HCT116 (cell line): ENCODE measurements at places on chromosomes 12 and 14.
A peak's percentile ranks its signal among the peaks of the same experiment; 100 is the strongest.

- DNase-seq = no peak
Observed at GRCh38 chr14:30982533-30982932, 42.9 kb upstream of the AP4S1 start.

GRCh38 chr14:37816135-37816534, 220.7 kb downstream of the TTC6 start:
- DNase-seq = no peak

DNA sequence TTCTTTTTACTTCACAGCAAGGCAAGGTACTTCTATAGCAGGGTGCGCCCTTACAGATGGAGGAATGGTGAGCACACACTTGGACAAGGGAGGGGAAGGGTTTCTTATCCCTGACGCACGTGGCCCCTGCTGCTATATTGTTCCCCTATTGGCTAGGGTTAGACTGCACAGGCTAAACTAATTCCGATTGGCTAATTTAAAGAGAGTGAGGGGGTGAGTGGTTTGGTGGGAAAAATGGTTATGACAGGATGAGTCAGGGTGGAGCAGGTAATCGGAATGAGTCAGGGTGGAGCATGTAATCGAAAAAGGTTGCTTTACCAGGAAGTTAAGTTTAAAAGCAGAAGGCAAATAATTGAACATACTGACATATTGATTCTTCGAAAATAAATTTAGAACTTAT, 23.7 kb upstream of the RAB21 start:
- DNase-seq = no peak

- no peak for DNase-seq
Observed at GRCh38 chr12:101823039-101823438, 7.7 kb downstream of the GNPTAB start.

- DNase-seq = no peak
Observed at GRCh38 chr14:61342932-61343331, 21.6 kb downstream of the PRKCH start.

DNA sequence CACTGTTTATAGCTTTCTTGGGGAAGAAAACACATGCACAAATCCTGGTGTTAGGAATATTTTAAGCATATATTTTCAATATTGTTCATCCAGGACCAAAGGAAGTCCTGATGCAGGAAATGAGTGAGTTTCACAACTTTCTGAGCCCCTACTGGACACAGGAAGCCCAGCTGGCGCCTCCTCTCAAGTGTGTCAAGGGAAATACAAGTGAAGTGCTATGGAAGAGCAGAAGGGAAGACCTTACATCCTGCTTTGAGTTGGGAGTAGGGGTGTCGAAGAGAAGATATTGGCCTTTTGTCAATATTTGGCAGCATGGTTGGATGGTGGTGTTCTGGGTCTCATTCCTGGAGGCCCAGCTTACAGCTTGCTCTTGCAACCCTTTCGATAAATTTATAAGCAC, 66.1 kb upstream of the ZDHHC17 start:
- no peak for DNase-seq

DNA sequence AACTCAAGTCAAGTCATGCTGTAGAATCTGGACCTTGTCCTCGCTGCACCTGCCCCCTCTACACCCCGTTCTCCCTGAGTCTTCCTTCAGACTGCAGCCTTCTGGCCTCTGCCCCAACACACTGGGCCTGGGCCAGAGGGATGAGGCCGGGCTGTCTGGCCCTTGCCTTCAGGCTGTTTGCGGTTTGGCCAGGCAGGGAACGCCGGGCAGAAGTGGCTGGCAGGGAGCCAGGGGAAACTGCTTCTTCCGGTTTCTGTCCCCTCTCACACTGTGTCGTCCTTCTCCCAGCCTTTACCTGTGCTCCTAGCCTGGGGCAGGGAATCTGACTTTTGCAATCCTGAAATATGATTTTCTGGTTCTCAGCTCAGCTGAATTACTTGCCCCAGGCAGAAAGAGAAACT, 13.5 kb downstream of the DGLUCY start:
- DNase-seq = no peak

DNA sequence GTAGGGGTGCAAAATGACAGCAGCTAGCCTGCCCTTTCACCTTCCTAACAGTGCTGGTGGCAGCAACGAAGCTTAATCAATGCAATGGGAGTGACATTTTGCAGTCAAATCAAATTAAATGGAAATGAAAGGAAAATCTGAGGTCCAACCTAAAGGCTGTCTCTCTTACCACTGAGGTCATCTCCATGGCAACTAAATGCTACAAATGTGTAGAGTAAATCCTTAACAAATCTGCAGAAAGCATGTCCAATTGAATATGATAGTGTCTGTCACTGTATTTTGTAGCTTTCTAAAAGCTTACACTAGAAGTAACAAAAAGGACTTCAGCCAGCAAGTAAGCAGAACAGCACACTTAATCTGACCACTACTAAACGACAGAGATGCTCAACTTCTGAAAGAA, 488.8 kb downstream of the BCAT1 start:
- DNase-seq = no peak

DNA sequence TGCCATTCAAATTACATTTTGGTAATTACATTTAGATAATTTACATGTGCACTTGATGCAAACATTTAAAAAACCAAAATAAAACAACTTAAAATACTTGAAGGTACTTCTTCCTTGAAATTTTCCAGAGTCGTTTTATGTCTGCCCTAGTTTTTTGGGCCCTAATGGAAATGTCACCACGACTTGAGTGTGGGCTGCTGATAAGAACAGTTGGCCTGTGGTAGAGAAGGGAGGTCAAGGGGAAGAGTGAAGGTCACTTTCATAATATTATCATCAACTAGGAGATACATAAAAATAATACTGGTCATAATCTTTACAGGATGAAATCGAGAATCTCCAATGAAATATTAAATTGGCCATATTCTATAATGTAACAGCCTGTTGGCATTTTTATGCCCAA, 23.1 kb downstream of the ZDHHC17 start:
- no peak for DNase-seq

GRCh38 chr12:64612843-64613242, 2.5 kb downstream of the RASSF3 start:
- DNase-seq = no peak

- DNase-seq = peak; percentile 29
Observed at GRCh38 chr14:54329082-54329695, 67.6 kb upstream of the CDKN3 start.

DNA sequence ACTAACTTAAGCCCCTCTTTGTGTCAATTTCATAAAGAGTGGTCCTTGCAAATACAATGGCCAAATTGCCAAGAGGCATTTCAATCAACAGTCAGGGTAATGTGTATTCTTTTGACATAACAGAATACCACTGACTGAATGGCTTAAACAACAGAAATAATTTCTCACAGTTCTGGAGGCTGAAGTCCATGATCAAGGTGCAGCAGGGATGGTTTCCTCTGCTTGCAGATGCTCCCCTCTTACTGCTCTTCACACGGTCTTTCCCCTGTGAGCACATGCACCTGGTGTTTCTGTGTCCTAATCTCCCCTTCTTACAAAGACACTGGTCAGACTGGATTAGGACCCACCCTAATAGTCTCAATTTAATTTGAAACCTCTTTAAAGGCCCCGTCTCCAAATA, 31.9 kb downstream of the FGFR1OP2 start:
- no peak for DNase-seq

DNA sequence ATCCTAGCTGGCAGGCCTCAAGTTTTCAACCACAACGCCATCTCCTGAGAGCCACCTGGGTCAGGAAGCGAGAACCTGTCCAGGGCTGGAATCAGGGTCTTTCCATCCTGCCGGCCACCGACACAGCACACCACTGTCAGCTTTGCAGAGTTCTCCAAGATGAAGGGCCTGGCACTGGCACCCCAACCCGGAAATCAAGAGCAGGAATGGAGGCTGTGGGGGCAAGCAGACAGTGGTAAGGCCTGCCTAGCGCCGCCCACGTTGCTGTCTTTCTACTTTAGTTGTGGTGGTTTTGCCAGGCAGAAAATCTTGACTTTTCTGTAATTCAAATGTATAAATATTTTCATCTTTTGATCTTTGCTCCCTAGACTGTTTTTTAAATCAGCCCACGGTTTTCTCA, 90.7 kb downstream of the ITPK1 start:
- no peak for DNase-seq

- DNase-seq = no peak
Observed at GRCh38 chr14:72538387-72538786, 355.5 kb downstream of the DPF3 start.

- no peak for DNase-seq
Observed at GRCh38 chr14:24274101-24274543, 2.7 kb upstream of the RABGGTA start.
